ENCODE measurements at places on chromosomes 1 and 21.
A peak's percentile ranks its signal among the peaks of the same experiment; 100 is the strongest.

- no peak for DNase-seq
These were observed 7.0 kb downstream of the SIPA1L2 start for GRCh38 chr1:232622981-232623380.

DNA sequence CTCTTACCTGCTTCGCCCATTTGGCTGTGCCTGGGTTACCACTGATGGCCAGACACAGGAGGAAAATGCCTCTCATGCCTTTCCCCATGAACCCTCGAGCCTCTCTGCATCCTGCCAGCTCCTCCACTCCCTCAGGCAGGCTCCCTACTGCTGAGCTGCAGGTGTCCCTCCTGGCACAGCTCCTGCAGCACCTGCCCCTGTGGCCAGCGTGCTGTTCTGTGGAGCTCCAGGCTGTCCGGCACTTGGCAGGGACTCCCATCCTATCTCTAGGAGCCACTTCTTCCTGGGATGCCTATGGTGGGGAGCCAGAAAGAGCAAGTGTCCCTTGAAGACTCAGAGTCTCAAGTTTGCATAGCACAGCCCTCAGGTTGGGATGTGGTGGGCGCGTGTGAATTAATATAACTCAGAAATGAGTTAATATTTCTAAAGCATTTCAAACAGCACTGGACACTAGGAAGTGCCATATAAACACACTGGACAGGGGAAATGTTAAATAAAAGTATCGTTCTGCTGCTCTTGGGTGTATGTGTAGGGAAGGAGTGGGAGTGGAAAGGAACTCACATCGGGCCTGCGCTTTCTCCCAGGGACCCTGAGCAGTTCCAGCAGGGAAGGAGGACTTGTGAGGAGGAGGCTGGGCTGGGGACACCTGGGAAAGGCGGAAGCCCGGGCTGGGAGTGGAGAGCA lies 2.7 kb downstream of the LRRC71 start:
- DNase-seq = no peak

GRCh38 chr1:67664048-67664447 lies 21.0 kb upstream of the GADD45A start:
- DNase-seq = no peak

GRCh38 chr1:56938646-56939045 lies 27.2 kb downstream of the C8B start:
- DNase-seq = no peak

DNA sequence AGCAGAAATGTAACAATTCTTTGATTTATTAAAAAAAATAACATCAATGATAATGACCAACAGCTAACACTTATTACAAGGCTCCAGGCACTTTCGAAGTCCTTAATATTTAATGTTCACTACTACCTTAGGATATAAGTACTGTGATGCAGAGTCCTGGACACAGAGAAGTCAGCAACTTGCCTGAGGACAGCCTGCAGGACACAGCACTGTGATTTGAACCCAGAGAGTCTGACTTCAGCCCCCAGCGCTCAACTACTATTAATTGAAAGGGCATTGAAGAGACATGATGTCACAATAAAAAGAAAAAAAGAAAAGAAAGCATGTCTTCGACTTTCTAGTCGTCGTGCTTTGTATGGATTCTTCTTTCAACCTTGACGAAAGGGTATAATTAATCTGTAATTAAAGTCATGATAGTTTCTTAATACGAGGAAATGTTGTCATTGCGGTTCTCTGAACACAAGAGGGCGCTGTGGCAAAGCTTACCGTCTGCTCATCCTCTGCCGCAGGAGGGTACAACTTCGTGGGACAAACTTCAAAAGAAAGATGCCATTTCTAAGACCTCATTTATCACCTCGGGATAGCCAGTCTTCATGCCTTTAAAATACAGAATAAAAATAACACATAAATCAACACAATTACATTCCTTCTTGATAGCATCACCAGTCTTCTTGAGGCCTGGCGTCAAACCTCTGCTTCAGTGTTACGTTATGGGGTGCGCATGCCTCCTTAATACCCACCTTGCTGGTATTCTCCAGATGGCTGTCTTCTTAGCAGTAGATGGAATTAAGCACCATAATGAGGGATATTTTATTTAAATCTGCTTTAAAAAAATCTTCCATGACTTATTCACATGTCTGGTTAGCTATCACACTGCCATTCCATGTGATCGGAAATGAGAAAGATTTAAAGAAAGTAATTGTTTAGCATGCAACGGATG lies 240.1 kb downstream of the DISC1 start:
- peak; percentile 63 for DNase-seq

- DNase-seq = no peak
These were observed 121.9 kb downstream of the TIAM1 start for GRCh38 chr21:31222142-31222541.

DNA sequence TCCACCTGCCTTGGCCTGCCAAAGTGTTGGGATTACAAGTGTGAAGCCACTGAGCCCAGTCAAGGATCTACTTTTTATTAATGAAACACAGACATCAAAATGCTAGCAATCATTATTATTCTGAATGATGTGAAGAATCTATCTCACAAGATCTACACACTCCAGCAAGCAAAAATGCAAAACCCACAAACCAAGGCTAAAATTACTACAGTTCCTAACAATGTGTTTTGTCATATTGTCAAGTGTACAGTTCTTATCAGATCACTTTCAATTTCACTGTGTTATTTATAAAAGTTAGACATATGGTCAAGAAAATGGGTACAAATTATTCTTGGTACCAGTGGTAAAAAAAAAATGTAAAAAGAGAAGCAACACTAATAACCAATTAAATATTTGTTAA lies 61.3 kb upstream of the SDC3 start:
- DNase-seq = no peak

DNA sequence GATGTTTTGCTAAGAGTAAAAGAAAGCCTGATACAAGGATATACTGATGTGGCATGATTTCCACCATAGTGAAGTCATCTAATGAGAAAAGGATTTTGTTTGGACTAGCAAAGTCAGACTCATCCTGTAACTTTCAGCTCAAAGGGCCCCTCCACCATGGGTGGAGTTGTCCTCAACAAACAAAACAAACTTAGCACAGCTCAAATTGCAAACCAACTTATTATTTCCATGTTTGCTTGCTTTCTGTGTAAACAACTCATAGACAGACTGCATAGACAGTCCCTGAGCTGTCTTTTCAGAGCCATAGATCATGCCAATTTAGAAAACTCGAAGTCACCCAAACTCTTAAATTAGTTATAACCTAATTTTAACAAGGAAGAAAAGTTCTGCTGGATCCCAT lies 69.4 kb upstream of the VAV3 start:
- DNase-seq = no peak

GRCh38 chr1:93669369-93669768 lies 12.3 kb downstream of the BCAR3 start:
- DNase-seq = no peak

GRCh38 chr1:12434174-12434573 lies 183.8 kb downstream of the DHRS3 start:
- peak; percentile 61 for DNase-seq

DNA sequence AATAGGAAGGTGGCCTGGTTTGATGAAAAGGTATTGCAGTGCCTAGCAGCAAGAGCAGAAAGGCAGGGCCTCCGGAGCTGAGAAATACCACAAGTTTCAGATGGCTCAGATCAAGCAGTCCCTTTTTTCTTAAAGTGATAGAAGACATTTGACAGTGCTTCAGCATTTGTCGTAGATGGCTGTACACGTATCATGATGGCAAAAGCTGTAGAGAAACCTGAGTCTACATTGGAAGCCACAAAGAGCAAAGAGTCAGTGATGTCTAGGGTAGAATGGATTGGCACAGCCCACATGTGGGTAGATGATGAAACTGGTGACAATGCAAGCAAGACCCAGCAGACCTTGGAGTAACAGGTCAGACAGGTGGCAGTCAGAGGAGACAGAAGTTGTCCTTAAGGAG lies 101.3 kb upstream of the ARTN start:
- no peak for DNase-seq

- DNase-seq = no peak
These were observed 79.9 kb downstream of the OLFML2B start for GRCh38 chr1:161943737-161944136.

DNA sequence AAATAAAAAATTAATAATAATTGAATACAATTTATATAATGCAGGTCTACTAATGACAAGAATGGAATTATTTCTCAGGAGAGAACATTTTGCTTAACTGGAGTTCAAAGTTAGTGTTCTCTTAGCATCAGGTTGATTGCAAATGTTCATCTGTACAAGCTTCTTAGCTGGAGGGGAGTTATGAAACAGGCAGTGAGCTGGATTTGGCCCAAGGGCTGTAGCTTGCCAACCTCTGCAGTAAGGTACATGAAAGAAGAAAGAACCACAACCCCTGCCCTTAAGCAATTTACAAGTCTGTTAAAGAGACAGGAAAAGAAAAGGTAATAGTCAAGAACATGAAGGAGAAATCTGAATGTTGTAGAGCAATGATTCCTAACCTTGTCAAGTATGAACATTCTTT lies 17.0 kb downstream of the LPGAT1 start:
- no peak for DNase-seq

DNA sequence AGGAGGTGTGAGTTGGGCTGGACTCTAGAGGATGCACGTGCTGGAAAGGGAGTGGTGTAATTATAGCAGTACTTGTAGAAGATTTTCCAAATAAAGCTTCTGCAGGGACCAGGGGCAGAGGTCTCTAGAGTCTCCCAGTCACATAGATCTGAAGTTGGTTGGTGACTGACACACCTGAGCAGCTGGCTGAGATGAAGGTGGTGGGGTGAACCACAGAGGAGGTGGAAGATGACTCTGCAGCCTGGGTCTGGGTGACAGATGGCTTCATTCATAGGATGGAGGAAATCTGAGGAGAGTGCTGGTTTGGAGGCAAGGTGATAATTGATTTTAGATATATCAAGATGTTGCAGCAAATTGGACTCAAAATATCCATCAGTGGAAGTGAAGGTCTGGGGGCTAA lies 178.9 kb upstream of the IVNS1ABP start:
- DNase-seq = no peak

DNA sequence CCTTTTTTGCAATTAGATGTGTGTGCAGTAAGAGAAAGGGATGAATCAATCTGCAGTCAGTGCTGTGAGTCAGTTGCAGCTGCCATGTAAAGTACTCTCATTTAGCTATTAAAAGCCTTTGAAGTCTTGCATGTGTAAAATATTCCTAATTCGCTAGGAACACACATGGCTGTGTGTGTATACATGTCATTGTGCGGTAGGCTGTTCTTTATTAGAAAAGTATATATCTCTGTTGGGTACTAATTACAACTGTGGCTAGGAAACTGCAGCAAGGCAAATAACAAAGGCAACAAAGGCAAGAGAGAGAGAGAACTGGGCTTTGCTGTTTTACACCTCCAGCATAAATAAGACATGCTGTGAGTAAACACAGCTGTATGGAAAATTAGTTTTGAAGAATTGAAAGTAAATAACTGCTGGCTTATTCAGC lies 41.7 kb downstream of the EPB41 start:
- DNase-seq = no peak

DNA sequence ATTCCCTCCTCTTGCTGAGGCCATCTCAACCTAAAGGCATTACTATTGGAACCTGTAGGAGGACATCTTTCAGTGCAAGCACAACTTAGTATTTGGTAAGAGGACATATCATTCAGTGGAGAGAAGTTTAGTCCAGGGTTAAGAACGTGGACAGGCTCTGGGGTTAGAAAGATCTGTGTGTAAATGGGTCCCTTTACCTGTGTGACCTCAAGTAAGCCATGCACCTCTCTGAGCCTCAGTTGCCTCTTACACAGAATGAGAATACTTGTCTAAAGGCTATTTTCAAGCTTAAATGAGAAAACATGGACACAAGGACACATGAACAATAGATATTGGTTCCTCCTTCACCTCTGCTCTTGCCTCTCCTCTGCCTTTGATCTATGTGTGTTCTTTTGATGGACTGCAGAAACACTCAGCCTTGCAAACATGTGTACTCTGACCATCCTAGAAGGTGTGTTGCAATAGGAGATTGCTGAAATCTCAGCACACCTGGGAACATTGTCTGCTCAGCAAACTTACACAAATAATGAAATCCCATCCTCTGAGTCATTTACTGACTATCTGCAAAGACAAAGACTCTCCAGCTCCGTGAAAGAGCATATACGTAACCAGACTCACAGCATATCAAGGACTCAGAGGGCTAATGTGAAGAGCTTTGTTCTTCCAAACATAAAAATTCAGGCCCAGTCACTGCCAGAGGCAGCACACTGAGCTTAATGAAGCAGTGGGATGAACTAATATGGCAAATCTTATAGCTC lies 143.8 kb downstream of the DAB1 start:
- DNase-seq = no peak

DNA sequence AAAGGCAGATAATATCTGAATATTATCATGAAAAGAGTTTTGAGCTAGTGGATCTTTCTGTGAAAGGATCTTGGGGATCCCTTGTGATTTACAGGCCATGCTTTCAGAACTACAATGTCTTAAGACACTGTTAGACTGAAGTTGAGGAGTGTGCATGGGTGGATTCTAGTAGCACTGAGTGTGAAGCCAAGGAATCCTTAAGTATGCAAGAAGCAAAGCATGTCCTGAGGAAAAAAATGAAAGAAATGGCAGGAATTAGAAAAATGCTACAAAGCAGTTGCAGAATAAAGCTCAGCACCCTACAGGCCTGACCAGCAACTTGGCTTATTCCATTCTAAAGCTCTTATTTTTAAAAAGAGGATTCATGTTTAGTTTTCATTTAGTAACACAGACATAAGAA lies 11.9 kb downstream of the STX6 start:
- no peak for DNase-seq

DNA sequence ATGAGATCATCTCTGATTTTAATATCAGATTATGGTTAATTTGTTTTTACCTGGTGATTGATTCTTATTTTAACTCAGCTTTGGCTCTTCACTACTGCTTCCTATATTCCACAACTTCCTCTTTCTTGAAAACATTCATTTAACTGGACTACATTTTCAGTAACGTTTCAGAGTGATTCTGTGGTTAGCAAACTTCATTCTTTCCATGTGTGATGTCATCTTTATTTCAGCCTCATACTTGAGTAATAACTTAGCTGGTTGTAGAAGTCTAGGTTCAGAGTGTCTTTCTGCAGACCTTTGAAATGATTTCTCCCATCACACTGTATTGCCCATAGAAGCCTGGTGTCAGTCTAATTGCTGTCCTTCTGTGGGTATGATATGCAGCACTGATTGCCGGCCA lies 36.0 kb upstream of the SLC35F3 start:
- DNase-seq = no peak

DNA sequence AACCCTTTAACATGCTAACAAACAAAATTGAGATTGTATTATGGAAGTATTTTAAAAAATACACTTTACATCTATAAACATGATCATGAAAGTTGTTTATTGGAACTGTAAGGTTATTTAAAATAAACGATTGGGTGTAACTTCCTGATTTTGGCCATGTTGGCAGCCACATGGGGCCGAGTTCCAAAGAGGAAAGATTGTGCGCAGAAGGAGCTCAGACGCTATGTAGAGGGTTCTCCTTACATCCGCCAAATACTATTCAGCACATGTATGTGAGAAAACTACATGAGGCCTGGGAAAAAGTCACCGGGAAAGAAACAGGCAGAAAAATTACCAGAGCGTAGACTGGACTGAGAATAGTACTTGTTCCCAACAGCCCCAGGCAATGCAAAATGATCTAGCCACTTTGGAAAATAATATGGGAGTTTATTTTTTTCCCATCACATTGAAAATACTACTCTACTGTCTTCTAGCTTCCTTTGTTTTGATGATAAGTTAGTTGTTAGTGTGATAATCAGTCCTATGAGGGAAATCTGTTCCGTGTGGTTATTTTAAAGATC lies 35.7 kb upstream of the B3GALT2 start:
- no peak for DNase-seq

All from CD4-positive, alpha-beta T cell treated with Interleukin-12 subunit alpha and Interleukin-12 subunit beta, for 1 hour (primary cell).